ENCODE measurements at places on chromosomes 12 and 14. TPM values are rescaled to one million over a fixed set of nuclear protein-coding genes. Genes with fewer than 3 reads are reported as not detected.

The LALBA gene
- total RNA-seq: not detected

GRCh38 chr12:520119-520518 is 60.4 kb downstream of the B4GALNT3 start:
- DNase-seq: no peak
- H3K27me3 ChIP-seq: no peaks in the 10 kb centered on the region
- H3K36me3 ChIP-seq: no peaks in the 10 kb centered on the region

DNA sequence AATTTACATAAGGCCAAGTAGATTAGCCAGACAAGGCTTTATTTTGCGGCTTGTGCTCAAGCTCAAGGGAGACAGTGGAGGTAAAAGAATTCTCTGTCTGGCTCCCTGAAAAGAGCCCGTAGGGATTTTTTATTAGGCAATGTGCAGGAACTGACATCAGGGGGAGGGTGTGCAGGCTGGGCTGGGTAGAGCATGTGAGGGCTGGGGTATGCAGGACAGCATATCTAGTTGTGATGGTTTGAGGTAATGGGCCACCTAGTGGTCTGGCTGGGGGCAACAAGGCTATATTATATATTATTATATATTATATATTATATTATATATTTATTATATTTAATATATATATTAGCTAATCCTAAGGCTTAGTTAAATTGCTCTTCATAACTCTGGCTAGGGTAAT is 102.1 kb downstream of the TMEM117 start:
- DNase-seq: no peak
- H3K4me3 ChIP-seq: no peak overlapping the region
- H3K36me3 ChIP-seq: no peaks in the 10 kb centered on the region
- no peaks in the 10 kb centered on the region for H3K27me3 ChIP-seq

DNA sequence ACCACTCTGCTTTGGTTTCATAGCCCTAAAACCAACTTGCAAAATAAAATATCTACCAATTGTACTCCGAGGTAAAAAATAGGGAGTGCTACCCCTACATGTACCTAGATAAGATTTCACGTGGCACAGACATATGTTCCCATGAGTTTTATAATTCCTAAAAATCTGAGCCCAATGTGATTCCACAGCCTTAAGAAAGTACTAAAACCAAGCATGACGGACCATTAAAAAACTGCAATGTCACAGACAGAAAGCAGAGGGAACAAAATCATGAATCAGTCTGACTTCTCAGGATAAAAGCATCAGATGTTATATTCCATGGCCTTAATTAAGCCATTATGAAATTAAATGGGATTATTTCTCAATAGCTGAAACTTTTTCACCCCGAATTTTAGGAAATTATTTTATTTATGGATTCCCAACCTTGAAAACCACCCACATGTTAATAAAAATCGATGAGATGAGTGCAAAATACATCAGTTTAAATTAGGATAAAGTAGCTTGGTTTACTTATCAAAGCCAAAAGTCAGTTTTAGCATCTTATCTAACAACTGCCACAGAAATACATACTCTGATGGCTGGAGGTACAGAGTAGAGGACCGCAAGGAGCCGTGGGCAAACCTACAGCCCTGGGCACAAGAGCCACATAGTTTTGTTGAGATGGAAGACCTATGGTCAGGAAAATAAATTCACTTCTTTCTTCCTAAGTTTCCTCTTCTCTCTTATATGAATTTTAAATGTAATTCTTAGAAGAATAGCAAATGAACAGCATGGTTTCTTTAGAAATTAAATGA is 4.5 kb downstream of the ITPR2 start:
- H3K27ac ChIP-seq: no peak overlapping the region
- no peak for DNase-seq
- no peak overlapping the region for H3K4me3 ChIP-seq
- no peaks in the 10 kb centered on the region for H3K27me3 ChIP-seq

GRCh38 chr12:67916266-67916970 is 72.8 kb upstream of the IFNG-AS1 start:
- H3K36me3 ChIP-seq: no peaks in the 10 kb centered on the region
- H3K27me3 ChIP-seq: no peaks in the 10 kb centered on the region
- H3K4me3 ChIP-seq: no peak overlapping the region
- no peaks in the 10 kb centered on the region for H3K4me1 ChIP-seq

Data from vagina (tissue), 2 donors.